ENCODE measurements at places on chromosomes 16 and 17.

GRCh38 chr16:73965591-73965990 is 331.0 kb upstream of the PSMD7 start:
- DNase-seq = no peak

GRCh38 chr17:1186214-1186820 is 6.5 kb upstream of the ABR start:
- no peak for DNase-seq

- no peak for DNase-seq
Observed at GRCh38 chr16:24396350-24397271, 140.5 kb downstream of the CACNG3 start.

GRCh38 chr17:21285164-21286065 is 904 bp downstream of the MAP2K3 start:
- DNase-seq = no peak

DNA sequence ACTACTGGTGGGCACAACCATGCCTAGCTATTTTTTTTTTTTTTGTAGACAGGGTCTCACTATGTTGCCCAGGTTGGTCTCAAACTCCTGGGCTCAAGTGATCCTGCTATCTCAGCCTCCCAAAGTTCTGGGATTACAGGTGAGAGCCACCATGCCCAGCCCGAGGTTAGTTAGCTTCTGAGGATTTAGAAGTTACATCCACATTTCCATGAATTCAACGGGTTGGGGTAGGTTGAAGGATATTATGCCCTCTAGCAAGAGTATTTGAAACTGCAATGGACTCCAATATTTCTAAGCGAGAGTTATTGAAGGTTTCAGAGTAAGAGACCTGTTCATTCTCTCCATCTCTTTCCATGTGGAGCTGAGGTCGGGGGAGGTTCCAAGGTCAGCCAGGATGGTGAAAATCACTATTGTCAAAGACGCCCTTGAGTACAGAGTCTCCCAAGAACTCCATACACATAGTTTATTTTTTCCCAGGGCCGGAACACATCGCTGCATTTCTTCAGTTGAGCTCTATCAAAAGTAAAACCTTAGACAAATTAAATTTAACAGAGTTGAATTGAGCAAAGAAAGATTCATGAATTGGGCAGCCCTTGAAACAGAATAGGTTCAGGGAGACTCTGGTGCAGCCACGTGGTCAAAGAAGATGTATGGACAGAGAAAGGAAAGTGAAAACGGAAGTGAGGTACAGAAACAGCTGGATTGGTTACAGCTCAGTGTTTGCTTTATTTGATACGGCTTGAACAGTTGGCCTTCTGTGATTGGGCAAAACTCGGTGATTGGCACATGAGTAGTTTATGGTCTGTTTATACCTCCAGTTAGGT is 19.0 kb upstream of the ITPRIPL2 start:
- no peak for DNase-seq

GRCh38 chr16:57529391-57530103 is 6.8 kb downstream of the CCDC102A start:
- DNase-seq = no peak

DNA sequence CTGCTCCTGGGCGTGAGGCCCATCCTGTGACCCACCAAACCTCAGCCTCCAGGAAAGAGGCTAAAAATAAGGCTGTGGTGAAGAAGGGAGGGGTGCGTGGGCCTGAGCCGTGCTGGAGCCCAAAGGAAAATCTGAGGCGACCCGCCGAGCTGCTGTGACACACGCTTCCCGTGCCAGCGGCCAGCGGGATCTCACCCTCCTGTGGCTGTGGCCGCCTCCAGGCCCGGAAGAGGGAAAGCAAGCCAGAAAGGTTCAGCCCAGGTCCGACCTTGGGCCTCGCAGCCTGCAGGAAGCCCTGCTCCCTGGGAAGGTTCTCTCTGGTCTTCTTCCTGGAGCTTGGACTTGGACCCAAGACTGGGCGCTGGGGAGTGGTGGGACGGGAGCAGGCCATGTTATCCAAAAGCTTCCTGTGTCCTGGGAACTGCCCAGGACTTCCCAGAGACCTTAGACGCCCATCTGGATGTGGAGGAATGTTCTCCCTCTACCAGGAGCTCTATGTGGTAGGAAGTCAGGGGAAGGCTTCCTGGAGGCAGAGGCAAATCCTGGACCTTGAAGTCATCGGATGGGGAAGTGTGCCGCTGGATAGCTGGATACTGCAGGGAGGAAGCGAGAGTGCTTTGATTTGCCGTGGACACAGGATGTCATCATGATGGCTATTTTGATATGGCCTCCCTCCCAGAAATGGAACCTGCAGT is 11.4 kb downstream of the SPNS2 start:
- no peak for DNase-seq

GRCh38 chr17:64773836-64774761 is 112.0 kb upstream of the SMURF2 start:
- no peak for DNase-seq

- DNase-seq = no peak
Observed at GRCh38 chr17:19343671-19344151, 18.8 kb downstream of the B9D1 start.

DNA sequence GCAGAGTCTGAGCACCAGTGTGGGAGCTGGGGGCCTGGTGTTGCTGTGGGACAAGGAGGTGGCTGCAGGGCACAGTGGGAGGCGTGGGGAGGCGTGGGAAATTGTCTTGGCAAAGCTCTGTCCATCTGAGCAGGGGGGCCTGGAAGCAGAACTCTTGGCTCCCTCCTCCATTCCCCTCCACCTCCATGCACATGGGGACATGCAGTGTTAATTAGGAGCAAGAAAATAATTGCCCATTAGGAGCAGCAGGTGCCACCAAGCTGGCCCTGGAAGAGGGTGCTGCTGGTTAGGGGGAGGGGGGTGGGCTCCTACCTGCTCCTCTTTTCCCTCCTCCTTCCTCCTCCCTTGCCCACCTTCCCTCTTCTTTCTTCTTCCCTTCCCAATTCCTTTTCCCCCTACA is 4.5 kb downstream of the TTYH2 start:
- DNase-seq = no peak

- peak; percentile 8 for DNase-seq
Observed at GRCh38 chr17:28937044-28937729, 14.1 kb downstream of the PHF12 start.

DNA sequence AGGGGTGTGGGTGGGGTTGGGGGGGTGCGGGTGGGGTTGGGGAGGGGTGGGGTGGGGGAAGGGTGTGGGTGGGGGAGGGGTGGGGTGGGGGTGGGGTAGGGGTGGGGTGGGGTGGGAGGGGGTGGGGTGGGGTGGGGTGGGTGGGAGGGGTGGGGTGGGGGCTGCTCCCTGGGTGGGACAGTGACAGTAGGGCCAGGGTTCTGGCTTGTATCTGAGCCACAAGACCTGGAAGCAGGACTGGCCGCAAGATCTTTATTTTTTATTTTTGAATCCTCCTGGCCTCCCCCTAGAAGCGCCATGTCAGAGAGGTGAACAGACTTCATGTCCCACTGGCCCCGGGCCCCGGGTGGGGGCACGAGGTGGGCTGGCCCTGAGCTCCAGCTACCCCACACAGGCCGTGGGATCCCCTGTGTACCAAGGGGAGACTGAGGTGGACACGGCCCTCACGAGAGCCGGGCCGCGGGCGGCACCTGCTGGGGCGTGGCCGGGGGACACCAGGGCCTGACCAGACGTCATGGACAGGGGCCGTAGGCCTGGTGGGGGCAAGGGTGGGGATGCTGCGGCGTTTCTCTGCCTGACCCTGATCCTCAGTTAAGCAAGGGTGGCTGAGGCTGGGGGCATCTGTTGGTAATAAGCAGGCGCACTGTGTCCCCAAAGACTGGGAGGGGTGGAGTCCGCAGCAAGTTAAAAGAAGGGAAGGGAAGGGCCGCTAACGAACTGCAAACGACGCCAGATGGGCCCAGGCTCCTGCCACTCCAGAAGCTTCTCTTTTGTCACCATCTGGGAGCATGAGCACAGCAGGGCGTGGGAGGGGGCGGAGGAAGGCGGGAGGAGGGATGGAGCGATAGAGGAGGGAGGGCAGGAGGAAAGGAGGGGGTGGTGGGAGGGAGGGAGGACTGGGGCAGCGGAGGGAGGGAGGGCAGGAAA is 22.3 kb upstream of the PABPN1L start:
- no peak for DNase-seq

DNA sequence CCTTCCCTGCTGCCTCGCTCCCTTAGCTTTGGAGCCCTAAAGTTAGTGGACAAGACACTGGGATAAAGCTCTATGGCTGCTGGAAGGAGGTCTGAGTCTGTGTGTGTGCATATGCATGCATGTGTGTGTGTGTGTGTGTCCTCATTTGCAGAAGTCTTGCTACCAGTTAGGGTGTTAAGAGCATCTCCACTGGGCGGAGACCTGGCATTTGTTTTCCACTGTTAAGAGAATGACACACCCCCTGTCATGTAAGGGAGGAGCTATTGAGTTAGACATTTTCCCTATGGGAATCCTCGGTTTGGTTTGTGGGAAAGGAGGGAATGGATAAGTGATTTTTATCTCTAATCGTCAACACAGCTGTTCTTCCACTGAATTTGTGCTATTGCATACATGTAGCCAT is 24.8 kb upstream of the ARHGAP23 start:
- DNase-seq = no peak

DNA sequence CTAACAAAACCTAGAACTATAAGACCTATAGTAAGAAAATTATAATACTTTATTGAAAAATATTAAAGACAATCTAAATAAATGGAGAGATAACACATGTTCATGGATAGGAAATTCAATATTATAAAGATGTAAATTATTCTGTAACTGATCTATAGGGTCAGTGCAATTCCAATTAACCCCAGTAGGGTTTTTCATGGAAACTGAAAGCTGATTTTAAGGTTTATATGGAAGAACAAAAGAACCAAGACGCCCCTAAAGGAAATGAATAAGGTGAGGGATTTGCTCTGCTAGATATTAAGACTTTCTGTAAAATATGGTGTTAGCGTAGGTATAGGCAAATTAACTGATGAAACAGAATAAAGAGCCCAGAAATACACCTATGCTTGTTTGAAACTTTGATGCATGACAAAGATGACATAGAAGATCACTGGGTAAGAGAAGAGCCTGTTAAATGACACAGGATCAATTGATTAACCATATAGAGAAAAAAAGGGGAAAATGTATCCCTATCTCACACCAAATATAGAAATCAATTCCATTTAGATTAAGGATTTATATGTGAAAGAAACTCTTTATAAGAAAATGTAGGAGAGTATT is 3.0 kb downstream of the ICAM2 start:
- DNase-seq = no peak

- no peak for DNase-seq
Observed at GRCh38 chr17:75049706-75050105, 2.7 kb downstream of the KCTD2 start.

Data from caudate nucleus (tissue), 63 donors.